ENCODE measurements at places on chromosomes 5 and 9.
A peak's percentile ranks its signal among the peaks of the same experiment; 100 is the strongest.

DNA sequence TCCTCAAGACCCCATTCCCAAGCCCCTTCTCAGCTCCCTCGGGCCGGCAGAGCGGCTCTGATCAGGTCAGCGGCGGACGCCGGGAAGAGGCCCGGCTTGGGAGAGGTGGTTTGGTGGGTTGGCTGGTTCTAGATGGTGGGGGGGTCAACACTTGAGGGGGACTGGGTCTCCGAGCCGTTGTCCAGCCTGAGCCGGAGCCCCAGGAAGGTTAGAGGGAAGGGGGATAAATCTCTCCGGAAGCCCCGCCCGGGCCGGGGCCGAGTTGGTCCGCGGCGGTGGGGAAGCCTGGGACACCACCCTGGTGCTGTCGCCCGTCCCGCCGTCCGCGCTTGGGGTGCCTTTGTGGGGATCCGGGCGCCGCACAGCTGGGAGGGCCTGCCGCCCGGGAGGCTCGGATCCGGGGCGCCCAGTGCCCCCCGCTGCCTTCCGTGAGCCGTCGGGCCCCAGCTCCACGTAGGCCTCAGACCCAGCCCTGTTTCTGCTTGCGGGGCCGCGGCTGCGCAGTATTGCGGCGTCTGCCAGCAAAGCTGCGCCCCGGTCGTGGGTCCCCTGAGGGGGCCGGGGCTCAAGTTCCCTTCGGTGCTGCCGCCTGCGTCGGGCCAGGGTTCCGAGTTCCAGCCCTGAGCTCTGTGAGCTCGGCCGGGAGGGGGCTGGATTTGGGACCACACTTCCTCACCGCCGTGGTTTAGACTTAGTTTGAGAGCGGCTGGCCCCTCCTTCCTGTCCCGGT lies 542 bp upstream of the TRIM52 start:
- DNase-seq = peak; percentile 81

GRCh38 chr5:68818057-68818695 lies 275.6 kb upstream of the SLC30A5 start:
- no peak for DNase-seq

GRCh38 chr9:96068511-96068910 lies 193.0 kb downstream of the ERCC6L2 start:
- DNase-seq = no peak

GRCh38 chr5:143162810-143163209 lies 240.7 kb downstream of the NR3C1 start:
- DNase-seq = no peak

DNA sequence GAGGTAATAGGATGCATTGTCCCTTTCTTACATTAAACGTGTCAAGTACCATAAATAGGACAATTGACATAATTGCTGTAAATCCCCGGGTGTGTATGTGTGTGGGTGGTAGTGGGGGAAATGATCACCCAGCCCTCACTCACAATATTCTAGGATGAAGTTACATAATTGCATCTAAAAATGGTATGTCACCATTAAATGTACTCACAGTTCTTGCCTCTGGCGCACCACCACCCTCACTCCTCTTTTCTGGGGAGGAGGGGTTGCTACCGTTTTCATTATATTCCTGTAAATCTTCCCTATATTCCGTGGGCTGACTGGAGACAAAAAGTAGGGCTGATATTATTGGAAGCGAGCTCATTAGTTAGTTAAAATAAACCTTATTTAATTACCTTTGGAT lies 563.8 kb downstream of the TLR4 start:
- DNase-seq = no peak

DNA sequence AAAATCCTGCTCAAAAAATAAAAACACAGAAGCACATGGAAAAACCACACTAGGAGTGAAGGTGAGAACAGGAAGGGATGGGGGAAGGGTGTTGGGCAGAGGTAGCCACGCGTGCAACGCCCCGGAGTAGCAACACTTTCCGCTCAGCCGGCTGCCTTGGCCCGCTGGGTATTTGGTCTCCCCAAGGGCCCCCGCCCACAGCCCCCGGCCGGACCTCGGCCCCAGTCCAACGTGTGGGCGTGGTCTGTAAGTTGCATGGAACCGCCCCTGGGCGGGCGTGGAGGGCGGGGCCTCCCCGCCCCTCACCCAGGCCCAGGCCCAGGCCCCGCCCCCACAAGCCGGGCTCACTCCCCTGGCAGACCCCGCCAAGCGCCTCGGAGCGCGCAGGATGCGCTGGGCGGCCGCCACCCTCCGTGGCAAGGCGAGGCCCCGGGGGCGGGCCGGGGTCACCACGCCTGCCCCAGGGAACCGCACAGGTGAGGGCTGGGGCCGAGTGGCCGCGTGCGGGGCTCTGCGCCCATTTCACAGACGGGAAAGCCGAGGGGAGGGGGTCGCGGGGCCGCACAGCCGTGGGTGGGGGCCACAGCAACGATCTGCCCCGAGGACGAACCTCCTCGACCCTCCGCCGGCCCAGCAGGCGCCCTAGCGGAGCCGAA lies at the start of gene SUSD3:
Gene SUSD3 (plus strand): TSS at position 347 of the 656 bp plus-strand sequence. CDS start 42 bp downstream, at position 389.
- peak; percentile 76 for DNase-seq

DNA sequence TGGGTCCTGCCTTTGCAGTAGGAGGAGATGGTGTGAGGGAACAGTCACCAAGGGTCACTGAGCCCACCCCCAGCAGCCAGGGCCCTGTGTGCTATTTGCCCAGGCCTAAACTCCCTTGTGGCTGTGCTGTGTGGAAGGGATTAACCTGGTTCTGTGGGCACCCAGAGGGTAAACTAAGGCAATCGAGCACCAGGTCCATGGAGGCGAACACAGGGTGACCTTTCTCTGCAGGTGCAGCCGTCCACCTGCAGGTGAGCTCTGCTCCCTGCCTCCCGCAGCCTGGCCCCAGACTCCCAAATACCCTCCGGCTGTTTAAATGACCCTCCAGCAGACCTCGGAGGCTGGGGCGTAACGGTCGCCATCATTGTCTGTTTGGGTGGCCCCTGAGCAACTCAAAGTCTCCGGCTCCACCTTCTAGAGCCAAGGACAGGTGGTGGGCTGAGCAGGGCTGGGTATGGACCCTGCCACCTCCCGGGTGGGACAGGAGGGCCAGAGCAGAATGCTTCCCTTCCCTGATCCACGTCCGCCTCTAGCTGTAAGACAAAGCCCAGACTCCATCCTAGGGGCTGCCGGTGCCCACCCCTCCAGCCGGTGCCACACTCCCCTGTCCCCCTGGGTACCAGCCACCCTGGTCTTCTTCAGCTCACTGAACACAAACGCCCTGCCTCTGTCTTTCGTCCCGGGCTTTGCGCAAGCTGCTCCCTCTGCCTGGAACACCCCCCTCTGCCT lies 34.1 kb upstream of the FIBCD1 start:
- no peak for DNase-seq

- DNase-seq = no peak
Measured at GRCh38 chr9:107693625-107694326, 204.2 kb upstream of the KLF4 start.

GRCh38 chr5:81626524-81626923 lies 124.4 kb downstream of the SSBP2 start:
- DNase-seq = no peak

- no peak for DNase-seq
Measured at GRCh38 chr9:80467632-80468031, 895.9 kb downstream of the TLE4 start.

DNA sequence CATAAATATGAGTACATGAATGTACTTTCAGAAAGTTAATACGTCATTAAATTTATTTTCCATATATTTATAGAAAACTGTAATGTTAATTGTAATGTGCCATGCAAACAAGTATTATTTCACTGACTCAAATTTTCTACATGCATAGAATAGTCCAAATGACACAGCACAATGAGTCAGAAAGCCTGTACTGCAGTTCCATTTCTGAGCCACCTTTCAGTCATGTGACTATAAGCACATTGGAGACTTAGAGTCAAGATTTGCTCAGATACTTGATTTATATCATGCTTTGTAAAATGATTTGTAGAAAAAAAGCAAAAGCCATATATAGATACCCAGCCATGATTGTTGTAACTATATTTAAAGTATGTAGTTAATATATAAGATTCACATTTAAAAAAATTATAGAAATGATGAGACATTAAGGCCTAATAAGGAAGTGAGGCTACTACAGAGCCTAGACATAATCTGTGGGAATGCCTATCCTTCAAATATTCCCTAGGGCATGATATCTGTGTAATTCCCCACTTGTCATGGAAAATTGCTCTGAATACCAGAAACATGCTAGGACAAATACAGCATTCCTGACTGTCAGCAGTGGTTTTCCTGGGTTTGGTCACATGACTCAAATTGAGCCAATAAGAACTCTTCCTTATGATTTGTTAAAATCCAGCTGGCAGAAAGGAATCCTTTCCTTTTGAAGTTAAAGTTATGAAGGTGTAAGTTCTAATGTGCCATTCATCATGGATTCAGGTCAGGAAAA lies 50.0 kb downstream of the PTPRD start:
- DNase-seq = no peak

- peak; percentile 67 for DNase-seq
Measured at GRCh38 chr5:172910828-172911627, 48.2 kb upstream of the RPL26L1 start.

DNA sequence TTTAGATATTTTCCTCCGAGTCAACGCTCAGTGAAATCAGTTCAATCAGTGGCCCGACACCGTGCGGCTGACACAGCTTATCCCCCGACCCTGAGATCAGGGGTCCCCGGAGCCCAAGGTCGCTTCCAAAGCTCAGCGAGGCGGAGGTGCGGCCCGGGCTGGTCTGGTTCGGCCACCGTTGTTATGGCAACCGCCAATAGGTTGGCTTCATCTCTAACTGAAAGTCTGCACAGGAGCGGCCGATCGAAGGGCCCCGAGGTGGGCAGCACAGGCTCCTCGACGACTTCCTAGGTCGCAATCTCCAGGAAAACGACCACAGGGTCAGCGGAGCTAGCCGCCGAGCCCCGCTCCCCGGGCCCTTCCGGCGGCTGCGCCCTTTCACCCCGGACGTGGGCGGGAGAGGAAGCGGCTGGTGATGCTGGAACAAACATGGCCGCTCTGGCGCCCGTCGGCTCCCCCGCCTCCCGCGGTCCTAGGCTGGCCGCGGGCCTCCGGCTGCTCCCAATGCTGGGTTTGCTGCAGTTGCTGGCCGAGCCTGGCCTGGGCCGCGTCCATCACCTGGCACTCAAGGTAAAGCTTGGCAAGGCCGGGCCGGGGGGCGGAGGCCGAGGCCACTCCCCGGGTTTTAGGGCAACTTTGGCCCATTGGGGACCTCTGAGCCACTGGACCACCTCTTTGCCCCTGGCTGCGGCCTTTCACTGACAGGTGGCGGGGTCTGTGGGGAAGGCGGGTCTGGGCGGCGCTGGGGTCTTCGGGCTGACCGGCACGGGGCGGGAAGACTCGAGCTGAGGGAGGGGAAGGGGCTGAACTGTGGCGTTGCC lies at the start of gene GPR107:
Gene GPR107 (plus strand): TSS at position 403 of the 821 bp plus-strand sequence. CDS start 27 bp downstream, at position 430.
- peak; percentile 82 for DNase-seq

DNA sequence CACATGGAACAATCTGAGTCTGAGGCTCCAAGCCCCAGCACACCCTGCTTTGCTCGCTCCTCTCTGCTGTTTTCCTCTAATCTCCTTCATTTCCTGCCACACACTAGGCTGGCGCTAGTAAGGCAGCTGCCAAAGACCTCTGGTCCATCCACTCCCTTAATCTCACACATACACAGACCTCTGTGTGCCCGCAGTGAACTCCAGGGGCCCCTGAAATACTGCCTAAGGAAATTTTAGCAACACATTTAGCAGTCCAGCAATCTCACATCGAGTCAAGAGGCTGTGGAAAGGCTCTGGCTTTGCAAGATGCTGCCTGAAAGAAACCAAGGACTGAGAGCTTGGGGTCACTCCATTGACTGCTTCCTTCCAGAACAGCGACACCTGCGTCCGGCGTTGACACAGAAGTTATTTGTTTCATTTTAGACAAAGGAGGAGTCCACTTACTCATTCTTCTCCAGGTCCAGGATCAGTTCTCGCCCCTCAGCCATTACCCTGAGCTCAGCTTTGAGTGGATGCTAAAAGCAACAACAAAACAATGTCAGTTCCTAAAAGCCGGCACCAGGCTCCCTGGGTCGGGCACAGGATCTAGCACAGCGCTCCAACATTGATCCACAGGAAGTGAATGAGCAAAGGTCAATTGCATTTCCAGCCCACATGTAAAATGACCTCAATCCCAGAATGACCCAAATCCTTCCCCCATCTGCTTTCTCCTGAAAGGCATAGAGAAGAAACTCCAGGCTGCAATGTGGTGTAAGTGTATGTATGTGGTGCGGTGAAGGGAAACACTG lies 11.5 kb downstream of the ADAM19 start:
- DNase-seq = no peak
